LNCaP clone FGC (cell line): ENCODE measurements at places on chromosomes 7 and 10.

- DNase-seq: no peak
Measured at GRCh38 chr7:23491502-23491901, 21.2 kb upstream of the IGF2BP3 start.

GRCh38 chr7:103348452-103348851 lies 1.0 kb downstream of the PSMC2 start:
- DNase-seq: no peak

DNA sequence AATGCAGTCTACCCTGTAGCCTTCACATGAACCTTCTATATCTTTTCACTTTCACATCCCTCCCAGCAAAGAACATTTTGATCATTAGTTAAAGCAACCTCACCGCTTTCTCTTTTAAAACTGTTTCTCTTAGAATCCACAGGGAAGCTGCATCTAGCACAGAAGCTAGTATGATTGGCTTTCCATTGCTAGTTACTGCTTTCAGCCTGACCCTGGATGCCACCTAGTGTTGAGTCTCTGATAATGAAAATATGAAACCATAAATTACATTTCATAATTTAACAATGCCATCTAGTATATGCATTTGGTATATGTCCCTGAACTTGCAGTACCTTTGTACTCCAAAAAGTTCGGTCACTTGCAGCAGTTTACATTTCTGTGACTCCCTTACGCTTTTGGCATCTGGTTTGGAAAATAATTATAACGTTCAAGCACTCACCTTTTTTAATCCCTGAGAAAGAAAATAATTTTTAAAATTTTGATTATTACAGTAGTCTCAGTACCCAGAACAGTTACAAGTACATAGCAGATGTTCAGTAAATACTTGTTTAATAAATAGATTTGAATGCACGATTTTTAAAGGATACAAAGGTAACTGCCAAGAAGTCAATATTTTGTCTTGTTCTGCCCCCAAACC lies 22.7 kb downstream of the CISD1 start:
- DNase-seq: peak; percentile 33

DNA sequence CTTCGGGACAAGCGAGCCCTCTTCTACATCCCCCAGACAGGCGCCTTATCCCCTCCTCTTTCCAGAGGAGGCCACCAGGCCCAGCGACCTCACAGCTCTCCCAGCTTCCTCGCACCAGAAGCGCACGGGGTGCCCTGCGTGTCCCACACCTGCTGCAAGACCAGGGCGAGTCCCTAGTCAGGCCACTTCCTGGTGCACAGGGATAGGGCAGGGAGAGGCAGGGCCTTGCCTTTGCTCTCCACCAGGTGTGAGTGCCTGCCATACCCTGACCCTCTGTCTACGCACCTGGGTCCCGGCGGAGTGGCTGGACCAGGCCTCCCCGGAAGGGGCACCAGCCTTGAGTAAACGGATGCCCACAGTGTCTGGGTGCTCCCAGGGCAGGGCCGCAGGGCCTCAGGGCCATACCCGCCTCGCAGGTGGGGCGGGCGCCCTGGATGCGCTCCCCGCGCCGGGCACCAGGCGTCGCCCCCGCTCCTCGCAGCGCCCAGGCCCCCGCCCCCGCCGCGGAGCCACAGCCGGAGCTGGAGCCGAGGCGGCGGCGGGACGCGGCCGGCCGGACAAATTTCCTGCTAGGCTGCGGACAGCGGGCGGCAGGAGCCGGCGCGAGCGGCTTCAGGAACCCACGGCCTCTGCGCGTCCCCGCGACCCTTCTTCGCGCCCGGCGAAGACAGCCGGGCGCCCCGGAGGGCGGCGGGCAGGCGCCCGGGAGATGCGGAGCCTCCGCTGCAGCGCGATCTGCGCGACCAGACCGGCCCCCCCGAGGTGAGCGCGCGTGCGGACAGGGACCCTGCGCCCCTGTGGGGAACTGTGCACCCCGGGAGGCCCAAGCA lies at the start of gene PTPRE:
PTPRE (plus strand) TSS at position 556 of the 830 bp plus-strand sequence. CDS start 133,779 bp downstream, outside the sequence.
- no peak for DNase-seq

- DNase-seq: no peak
Measured at GRCh38 chr7:20562461-20562860, 53.0 kb upstream of the ABCB5 start.

DNA sequence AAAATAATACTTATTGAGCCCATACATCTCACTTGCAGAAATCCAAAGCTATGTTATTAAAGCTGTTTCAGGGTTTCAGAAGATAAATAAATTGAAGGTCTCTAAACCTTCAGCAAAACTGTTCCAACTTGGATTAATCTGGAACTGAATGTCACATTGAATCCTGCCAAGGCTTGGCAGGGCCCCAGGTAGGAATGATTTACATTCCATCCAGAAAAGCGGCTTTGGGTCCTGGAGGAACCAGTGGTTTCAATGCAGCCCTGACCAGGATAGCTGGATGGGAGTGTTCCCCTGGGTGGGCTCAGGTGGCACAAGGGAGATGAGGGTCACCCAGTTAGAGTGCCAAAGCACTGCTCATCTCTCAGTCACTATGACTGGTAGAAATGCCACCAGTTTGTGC lies 37.0 kb upstream of the TMEM72 start:
- peak; percentile 43 for DNase-seq

DNA sequence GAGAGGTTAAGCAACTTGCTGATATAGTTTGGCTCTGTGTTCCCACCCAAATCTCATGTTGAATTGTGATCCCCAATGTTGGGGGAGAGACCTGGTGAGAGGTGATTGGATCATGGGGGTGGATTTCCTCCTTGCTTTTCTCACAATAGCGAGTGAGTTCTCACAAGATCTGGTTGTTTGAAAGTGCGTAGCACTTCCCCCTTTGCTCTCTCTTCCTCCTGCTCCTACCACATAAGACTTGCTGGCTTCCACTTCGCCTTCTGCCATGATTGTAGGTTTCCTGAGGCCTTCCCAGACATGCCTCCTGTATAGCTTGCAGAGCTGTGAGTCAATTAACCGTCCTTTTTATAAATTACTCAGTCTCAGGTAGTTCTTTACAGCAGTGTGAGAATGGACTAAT lies 13.5 kb upstream of the ZNRF2 start:
- no peak for DNase-seq

- DNase-seq: no peak
Measured at GRCh38 chr10:101933976-101934375, 90.4 kb upstream of the KCNIP2 start.

- DNase-seq: no peak
Measured at GRCh38 chr7:47803846-47804245, 144.4 kb downstream of the PKD1L1 start.

GRCh38 chr10:17814973-17815372 lies 5.8 kb downstream of the MRC1 start:
- no peak for DNase-seq

DNA sequence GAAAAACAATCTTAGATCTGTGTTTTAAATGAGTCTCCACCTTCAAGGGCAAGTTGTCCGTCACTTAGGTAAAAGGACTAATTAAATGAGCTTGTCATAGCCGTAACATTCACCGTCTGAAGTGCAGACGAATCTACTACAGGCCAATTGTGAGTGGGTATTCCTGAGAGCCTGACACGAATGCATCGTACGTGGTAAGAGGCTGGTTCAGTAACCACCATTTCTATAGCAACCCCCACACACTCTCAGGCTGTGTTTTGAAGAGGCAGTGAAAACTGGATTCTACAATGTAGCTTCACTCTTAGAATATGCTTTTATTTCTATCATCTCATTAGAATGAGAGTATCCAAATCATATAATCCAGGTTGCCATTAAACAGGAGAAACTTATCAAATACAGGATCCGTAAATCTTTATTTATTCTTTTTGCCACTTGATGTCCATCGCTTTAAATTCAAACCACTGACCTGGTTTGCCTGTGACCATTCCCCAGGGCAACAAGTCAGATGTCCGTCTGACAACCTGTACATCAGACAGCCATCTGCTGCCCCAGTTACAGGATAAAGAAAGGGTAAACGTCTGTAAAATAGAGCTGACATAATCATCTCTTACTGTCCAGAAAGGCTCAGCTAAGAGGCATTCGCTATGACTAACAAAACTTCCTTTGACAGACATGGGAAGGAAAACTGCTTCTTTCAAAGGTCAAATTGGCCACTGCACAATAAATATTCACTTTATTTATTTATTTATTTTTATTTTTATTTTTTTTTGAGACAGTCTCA lies 70.3 kb upstream of the NMT2 start:
- no peak for DNase-seq

- no peak for DNase-seq
Measured at GRCh38 chr7:31478721-31479120, 35.2 kb upstream of the ITPRID1 start.

DNA sequence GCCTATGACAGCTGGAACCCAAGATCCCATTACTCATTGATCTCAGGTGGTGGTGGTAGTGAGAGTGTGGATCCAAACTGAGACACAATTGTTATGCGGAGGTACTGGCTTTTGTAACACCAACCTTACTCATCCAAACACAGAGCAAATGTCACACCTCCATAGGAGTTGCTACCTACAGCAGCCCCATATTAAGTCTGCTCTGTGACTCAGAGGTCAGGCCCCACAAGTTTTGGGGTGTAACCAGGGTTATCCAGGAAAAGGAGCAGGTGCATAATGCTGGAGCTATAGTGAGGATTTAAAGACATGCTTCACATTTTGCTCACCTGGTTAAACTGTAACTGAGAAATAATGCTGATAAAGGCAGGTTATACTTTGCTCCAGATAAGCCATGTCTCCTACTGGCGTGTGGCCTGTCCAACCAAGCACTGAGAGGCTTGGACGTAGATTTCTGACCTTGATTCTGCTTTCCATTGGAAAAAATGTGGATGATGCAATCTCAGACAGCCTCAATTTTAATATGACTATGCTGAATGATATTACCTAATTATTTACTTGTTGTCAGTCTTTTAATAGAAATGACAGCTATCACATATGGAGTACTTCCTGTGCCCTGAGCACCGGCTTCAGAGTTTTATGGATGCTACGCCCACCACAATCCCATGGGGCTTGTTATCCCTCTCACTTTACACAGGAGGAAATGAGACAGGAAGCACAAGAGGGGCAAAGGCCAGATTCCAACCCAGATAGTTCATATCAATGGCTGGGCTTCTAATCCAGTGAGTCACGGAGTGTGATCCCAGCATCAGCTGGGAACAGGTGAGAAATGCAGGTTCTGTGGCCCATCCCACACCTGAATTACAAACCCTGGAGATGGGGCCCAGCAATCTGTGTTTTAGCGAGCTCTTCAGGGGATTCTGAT lies 181.3 kb downstream of the CHN2 start:
- no peak for DNase-seq

DNA sequence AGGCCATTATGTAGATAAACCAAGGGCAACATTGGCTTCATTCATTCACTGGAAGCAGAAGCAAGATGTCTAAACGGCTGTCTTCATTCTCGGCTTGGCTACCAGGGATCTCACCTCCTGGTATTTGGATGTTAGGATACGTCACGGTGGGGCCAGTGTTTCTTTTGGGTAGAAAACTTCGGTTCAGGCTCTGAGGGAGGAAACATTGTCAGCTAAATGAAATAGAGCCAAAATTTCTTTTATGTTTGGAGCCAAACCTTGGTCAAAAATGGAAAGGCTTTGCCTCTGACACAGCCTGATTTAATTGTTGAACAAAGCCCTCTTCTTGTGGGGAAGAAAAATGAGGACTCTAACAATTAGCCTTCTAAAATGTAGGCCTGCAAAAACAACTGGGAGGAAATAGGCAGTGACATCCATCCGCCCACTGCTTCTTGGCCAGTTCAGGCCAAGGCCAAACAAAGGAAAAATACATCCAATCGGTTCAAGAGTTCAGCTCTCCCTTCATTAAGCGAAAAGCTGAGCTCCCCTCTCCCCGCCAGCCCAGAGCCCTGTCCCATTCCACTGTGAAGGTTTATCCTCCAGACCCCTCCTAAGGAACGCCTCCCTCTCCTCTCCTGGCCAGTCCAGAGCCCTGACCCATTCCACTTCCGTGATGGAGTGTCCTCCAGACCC lies 44.4 kb downstream of the PFKFB3 start:
- DNase-seq: no peak

- DNase-seq: no peak
Measured at GRCh38 chr10:4229106-4229505, 444.1 kb upstream of the KLF6 start.

GRCh38 chr7:66905689-66906088 lies 15.3 kb upstream of the TMEM248 start:
- DNase-seq: no peak

GRCh38 chr10:133238466-133238804 lies 780 bp downstream of the VENTX start:
- no peak for DNase-seq

DNA sequence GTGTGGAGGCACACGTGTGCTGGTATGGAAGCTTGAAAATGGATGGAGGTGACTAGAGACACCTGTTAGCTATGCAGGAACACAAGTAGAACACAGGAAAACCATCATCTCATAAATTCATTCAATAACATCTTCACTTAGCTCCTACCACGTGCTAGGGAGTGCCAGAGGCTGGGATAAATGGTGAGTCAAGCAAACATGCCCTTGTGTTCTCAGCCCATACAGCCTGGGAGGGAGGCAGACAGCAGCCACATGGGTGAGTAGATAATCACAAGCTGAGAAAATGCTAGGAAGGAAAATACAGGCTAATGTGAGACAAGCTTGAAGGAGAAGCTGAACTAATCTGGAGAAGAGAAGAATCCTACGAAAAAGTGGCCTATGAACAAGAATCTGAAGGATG lies 468.0 kb upstream of the ZMIZ1 start:
- DNase-seq: no peak

DNA sequence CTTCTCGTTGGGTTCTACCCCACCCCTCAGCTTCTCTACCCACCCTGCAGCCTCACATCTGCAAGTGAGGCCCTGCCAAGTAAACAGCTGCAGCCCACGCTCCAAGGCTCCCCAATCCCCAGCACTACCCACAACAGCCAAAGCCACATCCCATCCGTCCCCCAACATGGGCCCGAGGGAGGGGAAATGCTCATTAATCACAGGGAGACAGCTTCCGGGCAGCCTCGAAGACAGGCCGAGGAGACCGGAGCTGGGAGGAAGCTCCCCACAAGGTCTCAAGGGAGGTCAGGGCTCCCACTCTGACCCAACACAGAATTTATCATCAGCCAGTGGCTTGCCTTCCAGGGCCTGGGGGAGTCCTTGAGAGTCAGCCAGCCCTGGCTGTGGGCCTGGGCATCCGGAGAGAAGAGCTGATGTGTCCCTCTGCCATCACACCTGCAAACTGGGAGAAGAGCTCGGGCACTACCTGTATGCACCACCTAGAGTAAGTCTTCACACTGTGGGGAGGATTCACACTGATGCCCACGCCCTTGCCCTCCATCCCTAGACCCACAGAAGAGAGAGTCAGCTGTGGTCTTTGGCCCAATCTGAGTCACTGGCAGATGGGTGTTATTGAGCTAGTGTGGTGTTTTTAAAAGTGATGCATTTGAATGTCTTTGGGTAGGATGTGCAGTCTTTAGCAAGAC lies 115.5 kb upstream of the ZMIZ1 start:
- no peak for DNase-seq

GRCh38 chr10:21458126-21458871 lies 67.2 kb downstream of the SKIDA1 start:
- DNase-seq: no peak
